ENCODE measurements at places on chromosomes 11 and 22.

GRCh38 chr22:29816128-29816527 is 21.9 kb downstream of the ASCC2 start:
- DNase-seq: no peak

DNA sequence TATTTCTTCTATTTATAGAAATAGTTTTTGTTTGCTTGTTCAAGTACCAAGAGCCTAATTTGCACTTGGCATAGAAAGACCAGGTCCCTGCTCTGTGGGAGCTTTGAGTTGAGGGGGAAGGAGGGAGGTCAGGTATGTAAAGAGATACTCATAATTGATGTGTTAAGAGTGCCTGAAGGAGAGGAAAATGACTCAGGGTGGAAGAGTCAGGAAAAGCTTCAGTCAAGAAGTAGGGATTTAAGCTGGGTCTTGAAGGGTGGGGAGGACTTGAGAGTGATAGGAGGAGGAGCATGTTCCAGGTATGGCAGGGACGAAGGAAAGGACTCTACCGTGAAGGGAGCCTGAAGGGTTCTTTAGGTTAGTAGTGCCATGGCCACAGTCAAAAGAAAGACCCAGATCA is 9.0 kb downstream of the RBX1 start:
- DNase-seq: no peak

- no peak for DNase-seq
Measured at GRCh38 chr22:28229566-28230485, 310.8 kb upstream of the PITPNB start.

GRCh38 chr11:5476186-5476819 is 12.2 kb upstream of the OR52D1 start:
- DNase-seq: peak; percentile 43

- no peak for DNase-seq
Measured at GRCh38 chr11:98136357-98136756, 884.4 kb upstream of the CNTN5 start.

GRCh38 chr22:19734163-19734562 is 10.8 kb downstream of the GP1BB start:
- DNase-seq: no peak

Measured in kidney glomerular epithelial cell (primary cell).